Lower lobe of right lung (tissue), 2 donors: ENCODE measurements at places on chromosomes 11 and 22.

DNA sequence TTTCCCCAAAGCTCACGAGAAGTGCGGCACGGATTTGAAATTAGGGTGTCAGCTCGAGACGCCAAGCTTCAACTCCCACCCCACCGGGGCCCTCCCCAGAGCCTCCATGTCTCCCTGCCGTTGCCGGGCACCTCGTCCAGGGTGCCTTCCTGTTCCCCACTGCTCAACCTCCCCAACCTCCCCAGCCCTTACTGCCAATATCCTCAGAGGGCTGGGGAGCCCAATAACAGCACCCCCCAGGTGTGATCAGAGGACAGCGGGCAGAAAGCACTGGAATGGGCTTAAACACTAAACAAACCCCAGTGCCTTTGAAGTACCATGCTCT, 1336.4 kb downstream of the TBC1D22A start:
- no peak for DNase-seq

- no peak for DNase-seq
Observed at GRCh38 chr11:107683807-107684206, 28.0 kb downstream of the SLN start.

DNA sequence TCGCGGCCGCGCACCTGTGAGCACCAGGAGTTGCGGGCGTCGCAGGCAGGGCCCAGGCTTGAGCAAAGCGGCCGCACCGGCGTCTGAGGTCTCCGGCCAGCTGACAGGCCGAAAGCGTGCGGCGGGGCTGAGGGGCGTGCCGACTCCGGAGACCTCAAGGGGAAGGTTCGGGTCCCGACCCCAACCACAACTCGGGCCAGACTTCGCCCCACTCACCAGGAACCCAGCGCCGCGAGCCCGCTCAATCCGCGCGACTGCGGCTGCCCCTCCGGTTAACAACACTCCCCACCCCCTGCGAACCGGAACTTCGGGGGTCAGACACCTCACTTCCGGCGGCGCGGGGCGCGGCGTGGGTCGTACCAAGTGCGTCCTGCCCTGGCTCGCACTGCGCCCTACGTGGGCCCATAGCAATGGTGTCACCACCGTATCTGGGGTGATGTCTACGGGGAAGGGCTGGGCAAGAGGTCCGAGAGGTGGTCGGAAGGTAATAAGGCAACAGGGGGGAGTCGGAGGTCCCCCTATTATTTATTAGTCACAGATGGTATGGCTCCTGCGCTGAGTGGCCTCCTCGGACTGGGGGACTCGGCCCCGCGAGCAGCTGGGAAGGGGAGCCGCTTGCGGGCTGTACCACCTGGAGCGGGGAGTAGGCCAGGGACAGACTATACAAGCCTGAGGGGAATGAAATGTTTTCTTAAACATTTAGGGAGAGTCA, at the start of gene SYVN1:
Gene SYVN1 (minus strand): TSS at position 280 of the 712 bp plus-strand sequence. CDS start 918 bp downstream, outside the sequence.
- peak; percentile 93 for DNase-seq

DNA sequence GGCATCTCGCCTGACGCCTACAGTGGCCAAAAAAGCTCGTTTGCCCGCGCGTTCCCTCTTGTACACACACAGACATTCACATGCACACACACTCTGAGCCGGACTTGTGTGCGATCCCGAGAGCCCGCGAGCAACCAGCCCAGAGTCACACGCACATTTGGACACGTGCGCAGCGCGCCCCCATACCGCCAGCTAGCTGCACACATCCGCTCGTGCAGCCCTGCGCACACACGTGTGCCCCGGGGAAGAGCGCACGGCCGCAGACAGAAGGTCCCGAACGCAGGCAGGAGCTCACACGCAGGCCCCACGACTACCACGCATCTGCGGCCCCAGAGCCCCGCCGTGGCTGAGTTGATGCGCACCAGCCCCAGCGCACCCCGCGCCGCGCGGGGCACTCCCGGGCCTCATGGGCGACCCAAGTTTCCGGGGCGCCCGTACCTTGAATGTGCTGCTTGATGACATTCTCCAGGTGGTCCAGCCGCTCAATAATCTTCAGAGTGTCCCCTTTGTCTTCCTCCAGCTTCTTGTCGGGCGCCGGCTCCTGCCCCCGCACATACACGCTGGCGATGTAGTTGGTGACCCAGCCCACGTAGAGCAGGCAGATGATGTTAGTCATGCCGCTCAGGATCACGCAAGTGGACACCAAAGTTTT, 758 bp downstream of the GALNT18 start:
- peak; percentile 55 for DNase-seq

- DNase-seq = no peak
Observed at GRCh38 chr22:48974443-48975315, 853.0 kb downstream of the BRD1 start.

GRCh38 chr11:75301131-75301530, 50.3 kb downstream of the ARRB1 start:
- DNase-seq = peak; percentile 61

GRCh38 chr11:130118165-130118564, 41.4 kb upstream of the ST14 start:
- no peak for DNase-seq

GRCh38 chr11:65121447-65121864, 478 bp downstream of the FAU start:
- DNase-seq = no peak

DNA sequence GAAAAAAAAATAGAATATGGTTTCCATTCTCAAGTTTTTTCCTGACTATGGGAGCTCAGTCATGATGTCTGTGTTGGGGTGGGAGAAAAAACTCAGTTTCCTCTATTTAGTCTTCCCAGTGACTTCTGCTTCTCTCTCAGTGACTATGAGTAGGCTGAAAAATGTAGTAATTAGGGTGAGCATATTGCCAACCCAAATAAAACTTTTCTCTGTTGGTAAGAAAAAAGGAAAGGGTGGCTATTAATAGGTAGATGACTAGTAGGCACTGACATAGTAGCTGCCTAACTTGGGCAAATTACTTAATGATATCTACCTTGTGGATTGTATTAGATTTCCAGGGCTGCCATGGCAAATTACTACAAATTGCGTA, 34.2 kb upstream of the BIRC3 start:
- no peak for DNase-seq

- DNase-seq = no peak
Observed at GRCh38 chr11:94754335-94754734, 13.8 kb upstream of the AMOTL1 start.

- no peak for DNase-seq
Observed at GRCh38 chr11:61092280-61092766, 10.0 kb upstream of the CD5 start.

DNA sequence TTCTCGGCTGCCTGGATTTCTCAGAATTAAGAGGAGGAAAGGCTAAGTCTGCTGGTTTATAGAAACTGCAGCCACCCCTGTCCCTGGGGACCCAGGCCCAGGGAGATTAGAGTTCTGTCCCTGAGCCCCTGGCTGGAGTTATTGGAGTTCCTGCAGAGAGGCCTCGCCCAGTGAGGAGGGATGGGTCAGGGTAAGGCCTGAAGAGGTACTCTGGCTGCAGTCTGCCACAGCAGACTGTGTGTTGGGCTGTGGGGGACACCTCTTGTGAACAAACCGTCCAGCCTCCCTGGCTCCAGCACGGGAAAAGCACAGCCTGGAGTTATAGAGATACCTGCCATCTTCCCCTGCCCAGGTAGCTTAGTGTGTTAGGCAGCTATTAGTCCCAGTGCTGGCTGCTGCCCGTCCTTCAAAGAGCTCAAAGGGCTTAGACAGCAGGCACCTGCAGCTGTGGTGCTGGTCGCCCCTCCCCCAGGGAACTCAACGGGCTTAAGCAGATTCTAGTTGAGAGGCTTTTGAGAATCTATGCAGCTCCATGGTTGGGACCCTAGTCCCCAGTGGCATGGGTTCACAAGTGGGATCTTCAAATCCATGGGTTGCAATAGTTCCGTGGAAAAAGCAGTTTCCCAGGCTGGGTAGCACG, 36.6 kb upstream of the MUC15 start:
- no peak for DNase-seq

GRCh38 chr11:77316733-77317342, 15.4 kb upstream of the GDPD4 start:
- DNase-seq = no peak

DNA sequence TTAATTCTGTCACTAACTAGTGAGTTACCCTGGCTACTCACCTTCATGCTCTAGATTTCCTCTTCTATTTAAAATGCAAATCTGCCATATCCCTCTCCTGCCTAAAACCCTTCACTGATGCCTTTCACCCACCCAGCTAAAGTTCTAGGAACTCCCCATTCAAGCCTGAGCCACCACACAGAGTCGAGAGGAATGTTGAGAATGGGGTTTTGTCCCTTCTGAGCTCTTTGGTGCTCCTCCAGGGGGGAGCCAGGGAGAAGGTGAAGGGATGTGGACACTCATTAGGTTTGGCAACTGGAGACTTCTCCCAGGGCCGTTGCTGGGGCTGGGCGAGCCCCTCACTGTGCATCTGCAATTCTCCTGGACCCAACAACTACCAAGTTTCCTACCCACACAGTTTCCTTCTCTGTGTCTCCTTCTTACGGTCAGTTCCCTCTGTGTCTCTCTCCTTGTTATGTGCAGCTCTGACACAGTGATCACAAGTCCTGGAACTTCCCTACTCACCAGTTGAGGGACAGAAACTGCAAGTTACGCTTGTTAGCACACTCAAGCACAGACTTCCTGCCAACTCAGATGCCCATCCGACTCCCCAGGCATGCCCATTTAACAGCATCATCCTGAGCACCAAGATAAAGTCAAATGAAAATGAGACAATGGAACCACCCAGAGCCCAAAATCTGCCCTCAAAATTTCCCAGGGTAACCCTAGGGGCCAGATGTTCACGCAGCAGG, 6.5 kb upstream of the IL10RA start:
- no peak for DNase-seq

GRCh38 chr11:134509381-134510232, 97.6 kb upstream of the B3GAT1 start:
- peak; percentile 32 for DNase-seq

GRCh38 chr11:18692941-18693760, 5.4 kb upstream of the TMEM86A start:
- DNase-seq = no peak
